ENCODE measurements at places on chromosomes 11 and 22.

GRCh38 chr11:61007956-61008896 is 36.7 kb downstream of the CD6 start:
- no peak for DNase-seq

DNA sequence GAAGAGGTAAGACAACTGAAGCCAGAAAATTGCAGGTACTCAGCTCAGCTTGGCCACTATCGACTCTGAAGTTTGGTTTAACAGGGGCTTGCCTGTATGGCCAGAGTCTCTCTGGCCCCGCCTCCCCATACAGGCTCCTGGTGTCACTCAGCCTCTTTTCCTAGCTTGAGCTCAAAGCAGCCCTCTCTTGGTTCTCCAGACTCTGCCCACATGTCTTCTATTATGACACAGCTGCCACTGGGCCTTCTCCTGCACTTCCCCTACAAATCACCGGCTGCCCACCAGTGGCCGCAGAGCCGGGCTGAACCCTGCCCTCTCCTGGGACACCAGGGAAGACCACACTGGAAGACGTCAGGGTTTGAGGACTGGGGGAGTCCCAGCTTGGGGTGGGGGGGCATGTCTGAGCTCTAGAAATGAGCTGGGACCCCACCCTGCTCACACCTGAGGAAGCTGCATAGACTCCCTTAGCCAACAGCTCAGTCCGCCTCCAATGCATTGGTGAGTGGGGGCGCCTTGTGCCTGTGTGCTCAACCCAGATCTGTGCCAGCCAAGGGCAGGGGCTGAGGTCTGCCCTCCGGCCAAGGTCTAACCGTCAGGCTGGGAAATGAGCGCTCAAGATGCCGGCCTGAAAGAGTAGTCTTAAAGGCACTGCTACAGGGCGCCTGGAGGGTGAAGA is 94.4 kb upstream of the LMO1 start:
- DNase-seq = no peak

DNA sequence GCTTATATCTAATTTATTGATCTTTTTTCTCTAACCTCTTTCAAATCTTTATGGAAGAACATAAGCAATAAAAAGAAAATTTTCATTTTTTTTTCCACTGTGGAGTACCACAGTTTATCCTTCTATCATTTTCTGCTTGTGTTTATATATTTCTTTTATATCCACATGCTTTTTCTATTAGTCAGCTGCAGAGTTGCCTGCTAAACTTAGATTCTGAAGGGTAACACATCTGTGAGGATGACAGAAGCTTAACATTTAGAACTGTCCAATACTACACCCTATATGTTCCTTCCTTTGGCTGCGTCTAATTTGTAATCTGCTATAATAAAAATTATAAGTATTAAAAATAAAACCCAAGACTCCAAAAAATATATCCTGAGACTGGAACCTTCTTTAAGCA is 20.8 kb downstream of the CCDC90B start:
- DNase-seq = no peak

DNA sequence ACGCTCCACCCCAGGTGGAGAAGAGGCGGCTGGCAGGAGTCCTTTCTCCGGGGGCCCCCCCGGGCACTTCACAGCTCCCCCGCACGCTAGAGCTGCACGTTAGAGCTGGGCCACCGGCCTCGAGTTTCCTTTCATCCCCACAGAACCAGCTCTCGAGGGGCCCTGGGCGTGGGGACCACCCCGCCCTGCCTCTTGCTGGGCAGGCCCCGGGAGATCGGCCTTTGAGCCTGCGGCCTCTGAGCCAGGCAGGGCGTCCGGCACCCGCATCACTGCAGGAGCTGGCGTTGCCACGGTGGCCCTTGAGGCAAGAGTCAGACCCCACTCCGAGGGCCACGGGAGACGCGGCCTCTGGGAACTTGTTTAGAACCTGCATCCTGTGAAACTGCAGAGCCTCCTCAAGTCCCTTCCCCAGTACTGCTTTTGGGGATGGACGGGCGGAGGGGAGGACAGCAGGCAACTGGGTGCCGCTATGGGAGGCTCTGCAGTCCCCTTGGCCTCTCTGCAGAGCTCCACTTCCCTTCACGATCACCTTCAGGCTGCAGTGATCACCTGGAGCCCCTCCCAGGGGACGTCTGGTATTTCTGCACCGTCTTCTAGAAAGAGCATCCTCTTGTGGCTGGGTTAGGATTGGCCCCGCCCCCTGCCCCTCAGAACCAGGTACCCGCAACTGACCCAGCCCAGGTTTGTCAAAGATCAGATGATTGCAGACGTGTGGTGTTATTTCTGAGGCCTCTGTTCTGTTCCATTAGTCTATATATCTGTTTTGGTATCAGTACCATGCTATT is 13.9 kb upstream of the GAL start:
- no peak for DNase-seq

GRCh38 chr11:1482581-1483444 is 3.8 kb downstream of the MOB2 start:
- DNase-seq = no peak

DNA sequence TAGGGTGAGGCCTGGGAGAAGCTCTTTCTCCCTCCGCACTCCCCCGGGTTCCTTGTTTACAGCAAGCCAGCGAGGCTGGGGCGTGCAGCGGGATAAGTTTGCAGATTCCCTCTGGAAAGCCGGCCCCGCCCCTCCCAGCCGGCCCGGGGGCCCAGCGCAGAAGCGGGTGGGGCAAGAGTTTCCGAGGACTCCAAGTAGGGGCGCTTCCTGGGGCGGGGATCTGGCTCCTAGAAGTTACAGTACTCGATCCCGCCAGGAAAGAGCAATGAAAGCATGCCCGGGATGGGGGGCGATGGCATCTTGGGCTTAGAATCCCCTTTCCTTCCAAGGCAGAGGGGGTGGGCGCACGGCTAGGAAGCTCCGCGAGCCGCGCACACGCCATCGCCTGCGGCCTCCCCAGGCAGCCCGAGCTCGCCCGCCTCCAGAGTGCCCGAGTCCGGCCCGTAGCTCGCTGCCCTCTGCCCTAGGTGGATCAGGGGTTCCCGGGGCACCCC is 385 bp downstream of the TST start:
- no peak for DNase-seq

- DNase-seq = no peak
Observed at GRCh38 chr11:77351281-77351886, 49.9 kb upstream of the GDPD4 start.

DNA sequence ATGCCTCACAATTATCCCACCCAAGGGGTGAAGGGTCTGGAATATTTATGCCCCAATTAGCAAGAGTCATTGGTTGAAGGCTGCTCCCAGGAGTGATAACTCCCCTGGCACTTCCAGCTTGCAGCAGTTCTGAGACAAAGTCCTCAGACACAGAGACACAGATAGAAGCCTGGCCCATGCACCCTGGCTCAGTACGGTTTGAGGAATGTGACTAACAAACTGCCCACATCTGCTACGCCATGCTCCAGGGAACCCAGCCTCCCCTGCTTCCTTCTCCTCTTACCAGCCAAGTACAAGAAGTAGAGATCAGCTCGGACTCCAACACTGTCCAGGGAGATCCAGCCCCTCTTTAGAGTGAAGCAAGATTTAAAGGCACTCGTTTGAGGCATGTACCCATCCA is 48.5 kb upstream of the BMAL1 start:
- DNase-seq = no peak

- no peak for DNase-seq
Observed at GRCh38 chr11:90766121-90766520, 543.3 kb upstream of the CHORDC1 start.

- DNase-seq = no peak
Observed at GRCh38 chr11:131288521-131289091, 81.8 kb upstream of the NTM start.

- no peak for DNase-seq
Observed at GRCh38 chr22:48537343-48537680, 1290.4 kb downstream of the BRD1 start.

DNA sequence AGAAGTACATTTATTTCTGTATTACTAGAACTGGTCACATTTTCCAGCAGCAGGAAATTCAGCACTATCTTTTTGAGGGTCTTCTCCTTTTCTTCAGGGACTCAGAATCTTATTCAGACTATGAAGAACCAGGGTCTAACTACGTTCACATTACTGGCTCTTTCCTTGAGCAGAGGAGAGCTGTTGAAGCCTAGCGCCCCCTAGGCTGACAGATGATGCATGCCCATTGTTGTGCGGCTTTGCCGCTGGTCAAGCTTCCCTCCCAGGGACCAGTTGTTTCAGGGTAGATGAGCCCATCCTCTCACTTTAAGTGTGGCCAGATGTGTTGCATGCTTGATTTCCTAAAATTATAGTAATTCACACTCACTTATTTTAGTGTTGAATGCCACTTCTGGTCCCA is 168.2 kb upstream of the PDGFD start:
- DNase-seq = no peak

DNA sequence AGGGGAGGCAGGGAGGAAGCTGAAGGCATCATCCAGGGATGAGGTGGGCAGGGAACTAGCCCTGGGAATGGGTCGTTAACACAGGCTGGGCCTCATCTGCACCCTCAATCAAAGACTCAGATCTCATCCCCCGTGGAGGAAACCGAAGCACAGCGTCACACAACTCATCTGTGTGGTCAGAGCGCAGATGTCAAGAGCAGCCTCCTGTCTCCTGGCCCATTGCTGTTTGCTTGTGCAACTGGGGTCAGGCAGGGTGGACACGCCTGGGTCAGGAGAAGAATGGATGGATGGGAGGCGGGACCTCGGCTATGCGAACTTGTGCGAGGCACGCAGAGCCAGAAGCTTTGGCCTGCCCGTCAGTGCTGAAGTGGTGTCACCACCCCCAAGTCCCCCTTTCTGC is 218.1 kb downstream of the CEP164 start:
- no peak for DNase-seq

DNA sequence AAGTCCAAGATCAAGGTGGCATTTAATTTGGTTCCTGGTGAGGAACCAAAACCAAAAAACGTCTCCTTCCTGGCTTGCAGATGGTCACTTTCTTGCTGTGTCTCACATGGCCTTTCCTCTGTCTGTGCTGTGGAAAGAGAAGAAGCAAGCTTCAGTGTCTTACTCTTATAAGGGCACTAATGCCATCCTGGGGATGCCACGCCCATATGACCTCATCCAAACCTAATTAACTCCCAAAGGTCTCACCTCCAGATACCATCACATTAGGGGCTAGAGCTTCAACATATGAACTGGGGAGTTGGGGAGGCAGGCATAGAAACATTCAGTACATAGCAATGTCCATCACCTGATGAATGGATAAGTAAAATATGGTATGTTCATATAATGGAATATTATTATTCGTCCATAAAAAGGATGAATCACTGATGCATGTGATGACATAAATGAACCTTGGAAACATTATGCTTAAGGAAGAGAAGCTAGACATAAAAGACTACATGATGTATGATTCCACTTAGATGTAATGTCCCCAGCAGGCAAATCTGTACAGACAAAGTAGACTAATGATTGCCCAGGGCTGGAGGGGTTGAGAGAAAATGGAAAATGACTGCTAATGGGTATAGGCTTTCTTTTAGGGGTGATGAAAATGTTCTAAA is 78.6 kb upstream of the B3GNT6 start:
- DNase-seq = no peak

- no peak for DNase-seq
Observed at GRCh38 chr11:5923427-5923776, 18.6 kb upstream of the OR56A3 start.

Data from NCI-H1930 (cell line).